ENCODE measurements at places on chromosomes 4 and X.

DNA sequence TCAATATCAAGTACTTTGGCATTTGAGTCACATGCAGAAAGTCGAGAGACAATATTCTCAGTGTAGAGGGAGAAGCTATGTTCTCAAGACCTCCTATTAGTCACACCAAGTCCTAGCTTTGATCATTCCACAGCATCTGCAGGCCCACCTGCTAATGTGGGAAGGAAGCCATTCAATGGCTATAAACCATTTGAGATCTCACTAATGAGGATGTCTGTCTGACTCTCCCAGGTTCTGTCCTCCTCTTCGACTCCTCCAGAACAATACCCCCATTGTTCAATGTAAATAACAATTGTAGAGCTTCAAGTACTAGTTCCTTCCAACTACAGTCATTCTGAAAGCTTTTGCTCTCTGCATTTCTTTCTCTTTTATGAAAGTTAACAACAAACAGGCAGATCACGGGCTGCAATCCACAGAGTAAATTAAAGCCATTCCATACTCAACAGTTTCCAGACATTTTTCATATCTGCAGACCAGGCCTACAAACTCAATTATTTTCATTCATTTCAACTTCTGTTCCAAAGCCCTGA lies 140.2 kb upstream of the EDNRA start:
- ATAC-seq, result no peak

DNA sequence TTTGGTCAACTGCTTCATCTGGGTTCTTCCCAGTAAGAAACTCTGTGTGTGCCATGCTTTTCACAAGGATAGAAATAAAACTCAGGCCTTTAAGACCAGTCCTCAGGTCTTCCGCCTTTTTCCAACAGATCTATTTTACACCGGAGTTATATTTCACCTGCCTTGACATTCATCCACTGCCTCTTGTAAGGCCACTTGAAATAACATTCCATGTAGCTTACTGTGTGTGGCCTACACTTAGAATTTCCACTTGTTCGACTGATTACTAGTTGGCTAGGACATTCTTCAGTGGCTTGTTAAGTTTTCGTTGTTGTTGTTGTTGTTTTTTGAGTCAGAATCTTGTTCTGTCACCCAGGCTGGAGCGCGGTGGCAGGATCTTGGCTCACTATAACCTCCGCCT lies 92.8 kb upstream of the UNC5C start:
- ATAC-seq, result no peak

DNA sequence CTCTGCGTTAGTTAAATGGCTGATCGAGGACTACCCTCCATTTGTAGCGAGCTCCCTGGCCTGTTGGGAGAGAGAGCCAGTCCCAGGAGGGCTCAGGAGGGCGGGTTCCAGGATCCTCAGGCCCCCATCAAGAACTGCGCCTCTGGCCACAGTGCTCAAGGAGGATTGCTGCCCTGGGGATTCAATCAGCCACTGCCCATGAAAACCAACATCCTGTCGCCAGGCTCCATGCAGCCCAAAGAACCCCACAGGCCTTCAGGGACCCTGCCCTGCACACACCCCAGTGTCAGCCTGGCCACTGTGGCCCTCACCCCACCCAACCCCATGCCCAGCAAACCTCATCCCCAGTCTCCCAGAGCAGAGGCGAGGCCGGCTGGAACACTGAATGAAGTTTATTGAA lies 4.3 kb downstream of the PNMA6F start:
- ATAC-seq, result no peak

DNA sequence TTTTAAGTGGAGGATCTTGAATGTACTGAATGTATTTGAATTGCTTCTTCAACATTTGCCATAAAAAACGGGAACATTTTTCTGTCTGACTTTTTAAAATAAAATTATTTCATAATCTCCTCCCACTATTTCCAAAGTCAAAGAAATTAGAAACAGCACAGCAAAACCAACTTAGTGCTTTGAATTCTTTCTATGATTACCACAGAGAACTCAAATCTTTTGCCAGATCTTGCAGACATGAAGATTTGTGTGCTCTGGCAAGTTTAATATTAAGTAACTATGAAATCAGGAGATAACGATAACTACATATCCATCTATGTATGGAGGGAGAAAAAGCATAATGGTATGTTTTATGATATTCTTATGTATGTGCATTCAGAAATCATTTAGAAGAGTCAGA lies 982.2 kb downstream of the PCDH7 start:
- no peak for ATAC-seq

- ATAC-seq, result no peak
Measured at GRCh38 chr4:41324861-41325260, 68.1 kb downstream of the UCHL1 start.

- ATAC-seq, result peak; percentile 48
Measured at GRCh38 chrX:74536832-74537371, 77.5 kb downstream of the RLIM start.
